ENCODE measurements at places on chromosomes 3 and 15.
A peak's percentile ranks its signal among the peaks of the same experiment; 100 is the strongest.

GRCh38 chr3:183641882-183642281, 6.5 kb downstream of the KLHL24 start:
- no peak for DNase-seq

- DNase-seq, result no peak
Measured at GRCh38 chr15:77656294-77656693, 23.6 kb upstream of the LINGO1 start.

GRCh38 chr15:50543556-50543955, 2.9 kb downstream of the USP50 start:
- no peak for DNase-seq

- no peak for DNase-seq
Measured at GRCh38 chr15:68471541-68471940, 39.6 kb upstream of the ITGA11 start.

GRCh38 chr3:175399156-175399840, 540.2 kb downstream of the NAALADL2 start:
- DNase-seq, result no peak

DNA sequence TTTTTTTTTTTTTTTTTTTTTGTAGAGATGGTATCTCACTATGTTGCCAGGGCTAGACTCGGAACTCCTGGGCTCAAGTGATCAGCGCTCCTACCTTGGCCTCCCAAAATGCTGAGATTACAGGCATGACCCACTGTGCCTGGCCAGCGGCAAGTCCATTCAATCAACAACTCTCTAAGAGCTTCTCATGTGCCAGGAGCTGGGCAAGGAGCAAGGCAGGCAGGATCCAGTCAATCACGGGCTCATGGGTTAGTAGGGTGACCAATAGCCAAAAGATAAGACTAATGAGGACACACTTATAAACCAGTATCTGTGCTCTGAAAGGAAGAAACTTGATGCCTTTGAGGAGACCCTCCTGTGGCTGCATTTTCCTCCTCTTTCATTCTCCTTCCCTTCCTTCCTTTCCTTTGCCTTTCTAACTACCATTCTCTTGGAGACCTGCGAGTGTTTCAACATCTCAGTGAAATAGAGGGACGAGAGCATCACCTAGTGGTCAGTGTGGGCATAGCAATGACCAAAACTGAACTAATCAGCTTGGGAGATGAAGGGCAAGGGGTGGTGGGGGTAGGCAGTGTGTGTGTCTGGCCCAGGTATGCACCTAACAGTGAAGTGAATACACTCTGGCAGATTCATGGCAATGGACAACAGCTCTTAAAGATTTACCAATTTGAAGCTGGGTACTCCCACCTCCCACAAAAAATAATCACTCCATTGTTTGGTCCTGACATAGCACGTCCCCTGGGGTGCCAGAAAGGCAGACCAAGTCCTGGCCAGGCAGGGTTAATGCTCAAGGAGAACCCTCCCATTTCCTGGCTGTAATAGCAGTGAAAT, 6.3 kb downstream of the RPP25 start:
- peak; percentile 73 for DNase-seq

- DNase-seq, result no peak
Measured at GRCh38 chr3:151178208-151178845, 24.7 kb downstream of the GPR171 start.

- DNase-seq, result no peak
Measured at GRCh38 chr15:44550734-44551133, 13.8 kb downstream of the EIF3J start.

- DNase-seq, result no peak
Measured at GRCh38 chr3:68403741-68404140, 528.6 kb downstream of the TAFA4 start.

- no peak for DNase-seq
Measured at GRCh38 chr3:189309400-189309975, 137.7 kb downstream of the TPRG1 start.

- DNase-seq, result no peak
Measured at GRCh38 chr15:70016511-70016994, 81.2 kb downstream of the TLE3 start.
